CD8-positive, alpha-beta memory T cell (primary cell): ENCODE measurements at places on chromosomes 16 and 17.
A peak's percentile ranks its signal among the peaks of the same experiment; 100 is the strongest.

DNA sequence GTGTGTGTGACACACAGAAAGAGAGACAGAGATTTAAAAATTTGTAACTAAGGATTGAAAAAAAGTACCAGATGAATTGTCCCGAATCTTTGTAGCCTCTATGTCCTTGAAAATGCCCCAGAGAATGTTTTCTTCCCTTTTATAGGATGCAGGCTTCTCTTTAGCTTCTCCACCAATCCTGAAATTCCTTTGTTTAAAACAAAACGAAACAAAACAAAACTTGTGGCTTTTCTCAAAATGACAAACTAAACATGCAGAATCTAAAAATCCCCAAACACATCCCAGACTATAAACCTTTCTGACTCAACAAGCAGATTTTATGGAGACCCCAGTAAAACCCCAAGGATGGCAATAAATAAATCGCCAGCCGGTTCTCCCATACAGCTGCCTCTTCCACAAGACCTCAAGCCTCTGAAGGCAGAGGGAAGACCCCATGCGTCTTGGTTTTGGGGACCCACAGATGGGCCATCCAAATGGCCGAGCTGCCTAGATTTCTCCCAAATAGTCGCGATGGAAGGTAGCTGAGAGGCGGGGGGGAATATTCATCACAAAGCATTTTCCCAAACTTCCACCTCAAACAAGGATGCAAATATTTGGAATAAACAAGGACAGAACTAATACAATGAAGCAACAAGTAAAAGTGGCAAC is 269.5 kb upstream of the FOXF1 start:
- DNase-seq, result no peak

DNA sequence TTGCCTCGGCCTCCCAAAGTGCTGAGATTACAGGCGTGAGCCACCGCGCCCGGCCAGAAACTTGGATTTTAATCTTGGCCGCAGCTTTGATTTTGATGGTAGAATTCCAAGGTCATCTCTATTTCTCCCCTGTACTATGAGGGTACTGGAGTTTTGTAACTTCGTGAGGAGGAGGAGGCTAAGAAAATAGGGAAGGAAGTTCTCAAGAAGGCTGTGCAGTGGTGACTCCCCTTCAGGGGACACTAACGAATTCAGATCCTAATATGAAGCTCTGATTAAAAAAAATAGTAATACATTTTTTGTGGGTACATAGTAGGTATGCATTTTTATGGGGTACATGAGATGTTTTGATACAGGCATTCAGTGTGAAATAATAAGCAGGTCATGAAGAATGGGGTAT is 55.9 kb downstream of the LDHD start:
- no peak for DNase-seq

DNA sequence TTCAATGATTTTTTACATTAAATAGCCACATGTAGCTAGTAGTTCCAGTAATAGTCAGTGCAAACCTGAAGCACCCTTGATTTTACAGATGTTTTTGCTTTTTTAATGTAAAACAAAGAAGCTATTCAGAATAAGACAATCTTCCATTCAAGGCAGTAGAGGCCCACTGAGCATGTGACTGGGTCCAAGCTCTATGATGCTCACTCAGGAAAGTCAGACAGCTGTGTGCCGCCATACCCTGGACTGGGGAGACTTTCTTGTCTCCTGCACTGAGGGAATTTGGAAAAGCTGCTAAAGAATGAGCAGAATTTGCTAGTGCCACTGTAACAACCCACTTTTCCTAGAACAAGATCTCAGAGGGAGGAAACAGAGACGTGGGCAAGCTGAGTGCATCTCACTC is 11.5 kb downstream of the CENPN start:
- DNase-seq, result no peak

- peak; percentile 83 for DNase-seq
These were observed 4.5 kb upstream of the HSD17B1 start for GRCh38 chr17:42548070-42548837.

- no peak for DNase-seq
These were observed 279.5 kb upstream of the ASIC2 start for GRCh38 chr17:33572615-33573014.

DNA sequence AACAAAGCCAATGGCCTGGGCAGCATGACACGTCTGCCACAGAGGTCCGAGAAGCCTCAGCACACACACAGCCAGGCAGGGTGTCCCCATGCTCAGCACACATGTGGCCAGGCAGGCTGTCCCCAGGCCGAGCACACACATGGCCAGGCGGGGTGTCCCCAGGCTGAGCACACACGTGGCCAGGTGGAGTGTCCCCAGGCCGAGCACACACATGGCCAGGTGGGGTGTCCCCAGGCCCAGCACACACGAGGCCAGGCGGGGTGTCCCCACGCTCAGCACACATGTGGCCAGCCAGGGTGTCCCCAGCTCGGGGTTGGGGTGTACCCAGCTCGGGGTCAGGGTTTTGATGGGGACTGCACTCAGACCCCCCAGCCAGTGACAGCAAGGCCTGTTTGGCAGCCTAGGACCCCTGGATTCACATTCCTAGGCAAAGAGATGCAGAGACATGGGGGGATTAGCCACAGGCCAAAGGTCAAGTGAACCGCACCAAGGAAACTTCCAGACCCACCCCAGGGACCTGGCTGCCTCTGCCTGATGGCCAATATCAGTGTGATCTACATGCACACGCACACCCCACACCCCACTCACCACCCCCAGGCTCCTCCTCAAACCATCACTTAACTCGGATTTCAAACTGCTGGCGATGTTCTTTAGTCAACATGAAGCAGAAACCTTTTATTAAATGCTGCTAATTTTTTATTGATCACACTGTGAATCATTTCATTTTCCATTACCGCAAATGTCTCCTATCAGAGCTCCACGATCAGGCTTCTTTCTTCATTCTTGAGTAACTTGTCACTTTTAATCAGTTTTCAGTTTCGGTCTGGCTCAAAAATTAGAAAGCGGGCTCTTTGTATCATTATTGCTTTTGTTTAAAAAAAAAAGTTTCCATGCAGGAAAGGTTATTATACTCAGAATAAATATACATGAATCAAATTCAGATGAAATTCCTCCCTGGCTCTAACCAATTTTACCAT is 111.4 kb downstream of the ZNF423 start:
- no peak for DNase-seq

GRCh38 chr17:75488693-75489510 is 26.4 kb downstream of the CASKIN2 start:
- no peak for DNase-seq

- DNase-seq, result no peak
These were observed 181.5 kb downstream of the ZNF423 start for GRCh38 chr16:49674351-49674851.

DNA sequence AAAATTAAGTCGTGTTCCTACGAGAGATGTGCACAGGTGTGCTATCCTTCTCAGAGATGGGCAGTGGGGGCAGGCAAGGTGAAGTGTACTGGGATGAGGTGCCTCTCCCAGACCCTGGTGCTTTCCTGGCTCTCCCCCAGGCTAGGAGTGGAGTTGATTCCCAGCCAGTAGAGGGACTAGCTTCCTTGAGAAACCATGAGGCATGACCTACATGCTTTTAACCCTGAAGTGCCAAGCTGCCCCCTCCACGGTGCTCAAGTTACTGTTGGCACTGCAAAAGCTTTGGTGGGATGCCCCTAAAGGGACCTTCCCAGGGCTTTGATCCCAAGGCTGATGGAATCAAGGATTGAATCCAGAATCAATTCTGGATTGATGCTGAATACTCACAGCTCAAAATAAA is 47.0 kb upstream of the SREBF1 start:
- DNase-seq, result no peak

DNA sequence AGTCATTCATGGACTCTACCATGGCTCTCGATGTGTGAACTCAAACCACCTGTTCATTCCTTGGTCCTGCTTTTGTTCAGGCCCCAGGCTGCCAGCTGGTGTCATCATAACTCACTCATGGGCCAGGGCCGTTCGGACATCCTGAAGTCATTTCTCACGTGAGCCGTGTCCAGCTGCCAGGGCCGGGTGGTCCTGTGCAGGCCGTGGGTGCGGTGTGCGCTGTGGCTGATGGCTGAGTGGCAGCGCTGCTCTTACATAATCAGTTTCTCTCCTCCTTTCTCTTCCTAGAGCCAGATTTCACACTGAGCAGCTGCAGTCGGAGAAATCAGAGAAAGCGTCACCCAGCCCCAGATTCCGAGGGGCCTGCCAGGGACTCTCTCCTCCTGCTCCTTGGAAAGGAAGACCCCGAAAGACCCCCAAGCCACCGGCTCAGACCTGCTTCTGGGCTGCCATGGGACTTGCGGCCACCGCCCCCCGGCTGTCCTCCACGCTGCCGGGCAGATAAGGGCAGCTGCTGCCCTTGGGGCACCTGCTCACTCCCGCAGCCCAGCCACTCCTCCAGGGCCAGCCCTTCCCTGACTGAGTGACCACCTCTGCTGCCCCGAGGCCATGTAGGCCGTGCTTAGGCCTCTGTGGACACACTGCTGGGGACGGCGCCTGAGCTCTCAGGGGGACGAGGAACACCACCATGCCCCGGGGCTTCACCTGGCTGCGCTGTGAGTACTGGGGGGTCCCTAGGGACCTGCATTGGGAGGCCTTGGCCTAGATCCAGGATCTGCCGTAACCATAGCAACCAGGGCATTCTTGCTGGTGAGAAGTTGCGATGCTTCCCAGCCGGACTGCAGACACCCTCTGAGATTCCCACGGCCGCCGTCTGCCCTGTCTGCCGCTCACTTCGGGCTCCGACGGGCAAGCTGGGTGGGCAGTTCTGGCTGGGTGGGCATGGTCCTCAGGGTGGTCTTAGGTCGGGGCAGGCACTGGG is at the start of gene IL34:
IL34 (plus strand) TSS at position 300 of the 982 bp plus-strand sequence; CDS start at position 689, 389 bp downstream.
- no peak for DNase-seq

GRCh38 chr16:64539811-64540371 is 582.0 kb downstream of the CDH11 start:
- no peak for DNase-seq

DNA sequence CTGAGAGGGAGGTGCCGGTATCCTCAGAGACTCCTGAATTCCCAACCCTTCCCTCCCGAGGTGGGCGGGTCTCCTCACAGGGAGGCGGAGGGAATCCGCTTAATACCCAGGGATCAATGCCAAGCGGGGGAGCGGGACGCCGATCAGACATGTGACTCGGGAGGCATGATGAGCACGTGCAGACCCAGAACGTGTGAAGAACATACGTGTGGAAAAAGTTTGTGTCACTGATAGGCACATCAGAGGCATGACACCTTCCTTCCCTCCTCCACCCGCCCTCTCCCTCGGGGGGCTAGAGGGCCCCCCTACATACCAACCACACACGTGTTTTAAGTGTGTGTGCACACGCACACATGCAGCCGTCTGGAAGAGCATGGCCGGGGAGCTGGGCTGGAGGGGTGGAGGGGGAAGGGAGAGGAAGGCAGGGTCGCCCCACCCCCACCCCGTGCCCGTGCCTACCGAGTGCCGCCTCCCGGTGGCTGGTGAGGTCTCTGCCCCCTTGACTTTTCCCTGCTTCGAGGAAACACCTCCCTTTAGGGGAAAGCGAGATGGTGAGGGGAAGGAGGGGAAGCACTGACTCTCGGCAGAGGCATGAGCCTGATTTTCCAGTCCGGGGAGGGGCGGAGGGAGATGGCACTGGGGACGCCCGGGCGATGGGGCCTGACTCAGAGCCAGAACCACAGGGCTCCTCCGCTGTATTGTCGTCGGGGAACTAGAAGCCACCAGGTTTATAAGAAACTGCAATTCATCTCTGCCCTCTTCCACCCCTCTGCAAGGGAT is 12.1 kb upstream of the TBX21 start:
- peak; percentile 55 for DNase-seq

GRCh38 chr17:80111702-80112470 is 10.5 kb downstream of the GAA start:
- no peak for DNase-seq

- peak; percentile 69 for DNase-seq
These were observed 60.5 kb downstream of the CREBBP start for GRCh38 chr16:3819746-3820724.

DNA sequence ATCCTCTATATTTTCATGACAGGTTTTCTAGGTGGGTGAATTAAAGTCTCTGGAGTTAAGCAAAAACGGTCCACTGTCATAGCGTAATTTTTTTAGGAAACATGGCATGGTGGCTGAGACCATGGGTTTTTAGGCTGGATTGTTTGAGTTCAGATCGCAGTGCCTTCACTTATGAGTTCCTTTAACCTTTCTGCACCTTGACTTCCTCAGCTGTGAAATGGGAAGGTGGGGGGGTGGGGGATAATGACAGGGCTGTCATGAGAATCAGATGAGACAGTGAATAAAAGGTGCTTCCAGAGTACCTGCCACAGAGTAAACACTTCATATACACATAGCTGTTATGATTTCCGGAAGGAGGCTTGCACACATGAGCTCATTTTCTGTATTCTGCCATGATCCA is 11.8 kb downstream of the PRCD start:
- no peak for DNase-seq

DNA sequence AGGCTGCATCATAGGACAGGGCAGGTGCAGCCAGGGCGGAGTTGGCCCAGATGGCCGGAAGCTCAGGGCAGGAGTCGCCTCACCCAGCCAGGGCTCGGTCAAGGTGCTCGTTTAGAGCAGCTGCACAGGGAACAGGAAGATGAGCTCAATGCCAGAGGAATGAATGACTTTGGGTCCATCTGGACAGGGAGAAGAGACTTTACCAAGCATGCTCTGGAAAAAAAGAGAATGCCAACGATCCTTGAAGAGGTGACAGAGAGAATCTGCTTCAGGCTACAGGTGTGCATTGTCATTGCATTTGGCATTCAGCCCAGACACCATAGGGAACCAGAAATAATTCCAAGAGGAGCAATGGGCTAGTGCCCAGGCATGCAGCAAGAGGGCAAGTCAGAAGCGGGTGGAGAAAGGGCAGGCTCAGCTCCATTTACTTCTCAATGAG is 6.7 kb upstream of the MPP3 start:
- no peak for DNase-seq

GRCh38 chr17:82613283-82614094 is 34.8 kb downstream of the WDR45B start:
- DNase-seq, result no peak

DNA sequence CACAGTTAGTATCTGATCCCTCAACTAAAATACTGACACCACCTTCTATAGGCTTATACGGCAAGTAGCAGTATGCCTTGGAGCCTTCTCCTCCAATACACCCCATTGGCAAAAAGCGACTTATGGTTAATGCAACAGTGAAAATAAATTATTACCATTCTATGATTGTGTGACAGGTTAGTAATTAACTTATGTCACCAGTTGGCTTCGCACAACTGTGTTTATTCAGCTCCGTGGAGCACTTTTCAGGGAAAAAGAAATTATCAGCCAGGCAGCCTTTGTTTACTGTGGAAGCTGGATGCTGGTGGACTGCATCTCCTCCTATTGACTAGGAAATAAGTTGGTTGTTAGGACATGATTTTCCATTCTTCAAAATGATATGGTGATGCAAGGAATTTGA is 833.8 kb upstream of the RBFOX1 start:
- no peak for DNase-seq
